Stimulated activated memory B cell treated with anti-CD40 and anti-IgM and Interleukin-4, amounts not matched to agents 10 μg/mL and 1 μg/mL and 100 μg/mL, for 72 hours (primary cell): ENCODE measurements at places on chromosomes 11 and 22.
A peak's percentile ranks its signal among the peaks of the same experiment; 100 is the strongest.

DNA sequence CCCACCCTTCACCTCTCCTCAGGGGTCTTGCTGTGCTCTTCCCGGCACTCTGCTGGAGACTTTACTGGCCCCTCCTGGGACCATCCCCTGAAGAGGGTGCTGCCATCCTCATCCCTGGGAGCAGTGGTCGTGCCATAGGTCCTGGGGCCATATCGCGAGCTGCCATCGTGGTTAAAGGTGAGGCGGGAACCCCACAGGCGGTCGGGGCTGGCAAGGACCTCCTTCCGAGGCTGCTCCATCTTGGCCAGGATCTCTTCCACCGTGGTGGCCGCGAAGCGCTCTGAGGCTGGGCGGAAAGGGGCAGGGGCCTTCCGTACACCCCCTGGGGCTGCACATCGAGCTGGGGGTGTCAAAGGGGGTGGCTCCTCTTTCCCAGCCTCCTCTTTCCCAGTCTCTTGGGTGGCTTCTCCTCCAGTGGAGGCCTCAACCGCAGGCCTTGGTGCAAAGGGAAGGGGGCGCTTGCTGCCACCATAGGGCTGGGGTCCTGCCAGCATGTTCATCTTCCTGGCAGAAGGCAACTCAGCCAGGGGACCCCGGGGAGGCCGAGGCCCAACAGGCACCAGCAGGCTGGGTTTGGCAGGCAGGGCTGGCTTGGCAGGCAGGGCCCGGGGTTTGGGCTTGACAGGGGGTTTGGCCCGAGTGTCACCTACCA is 4.6 kb downstream of the TNKS1BP1 start:
- ATAC-seq: no peak

DNA sequence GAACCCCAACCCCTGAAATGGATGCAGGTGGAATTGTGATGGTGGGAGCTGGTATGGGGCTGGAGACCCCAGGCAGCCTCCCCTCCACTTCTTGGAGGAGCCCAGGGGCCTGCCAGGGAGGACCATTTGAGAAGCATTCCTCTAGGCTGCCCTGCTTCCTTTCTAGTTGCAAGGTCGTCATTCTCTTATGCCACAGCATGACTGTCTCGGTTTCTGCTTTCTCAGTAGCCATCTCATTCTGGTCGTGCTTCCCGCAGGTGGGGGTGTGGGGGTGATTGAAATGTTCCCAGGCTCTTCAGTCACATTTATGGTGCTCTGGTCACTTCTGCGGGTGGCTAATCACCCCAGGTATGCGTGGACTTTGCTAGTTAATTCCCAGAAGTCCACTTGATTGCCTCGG is 223.7 kb upstream of the TBCEL start:
- ATAC-seq: no peak

DNA sequence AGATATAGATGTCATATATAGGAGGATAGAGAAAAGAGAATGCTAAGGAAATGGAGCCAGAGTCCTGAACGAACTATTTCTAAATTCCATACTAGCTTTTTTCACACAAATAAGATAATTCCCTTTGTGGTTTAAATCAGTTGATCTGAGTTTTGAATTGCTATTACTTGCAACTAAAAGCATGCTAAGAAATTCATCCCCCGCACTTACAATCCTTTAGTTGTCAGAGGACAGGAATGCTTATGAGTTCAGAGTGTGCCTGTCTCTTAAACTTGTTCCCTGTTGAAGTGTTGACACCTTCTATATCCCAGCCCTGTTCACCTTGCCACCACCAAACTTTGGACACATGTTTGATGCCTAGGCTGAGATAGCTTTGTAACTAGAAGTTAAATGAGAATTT is 406.2 kb downstream of the METTL15 start:
- ATAC-seq: no peak

DNA sequence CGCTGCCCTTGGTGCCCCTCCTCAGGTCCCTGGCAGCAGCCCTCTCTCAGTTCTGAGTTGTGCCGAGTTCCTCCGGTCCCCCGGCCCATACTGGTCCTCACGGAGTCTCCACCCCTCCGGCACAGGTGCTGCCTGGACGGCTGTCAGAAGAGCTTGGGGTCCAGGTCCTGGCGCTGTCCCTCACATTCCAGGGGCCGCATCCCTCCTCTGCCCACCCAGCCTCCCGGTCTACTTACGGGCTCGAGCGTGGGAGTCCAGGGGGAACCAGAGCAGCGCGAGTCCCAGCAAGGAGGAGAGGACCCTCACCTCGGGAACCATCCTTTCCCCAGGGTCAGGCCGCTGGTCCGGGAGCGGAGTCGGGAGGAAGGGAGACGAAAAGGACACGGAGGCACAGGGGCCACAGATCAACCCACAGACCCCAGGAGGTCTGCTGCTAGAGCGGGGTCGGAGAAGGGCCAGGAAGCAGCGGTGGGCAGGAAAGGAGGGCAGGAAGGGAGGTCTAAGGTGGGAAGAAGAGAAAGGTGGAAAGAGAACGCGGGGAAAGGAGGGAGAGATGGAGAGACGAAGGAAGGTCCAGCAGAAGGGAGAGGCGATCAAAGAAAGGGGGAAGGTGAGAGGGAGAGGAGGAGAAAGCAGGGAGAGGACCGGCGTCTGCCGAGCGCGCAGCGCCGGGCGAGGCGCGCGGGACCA is 510 bp downstream of the CHRDL2 start:
- ATAC-seq: no peak

- no peak for ATAC-seq
Measured at GRCh38 chr11:92794783-92795182, 174.7 kb upstream of the MTNR1B start.

- peak; percentile 29 for ATAC-seq
Measured at GRCh38 chr11:67372321-67372992, 941 bp downstream of the CLCF1 start.
